ENCODE measurements at places on chromosomes 1 and 21.

DNA sequence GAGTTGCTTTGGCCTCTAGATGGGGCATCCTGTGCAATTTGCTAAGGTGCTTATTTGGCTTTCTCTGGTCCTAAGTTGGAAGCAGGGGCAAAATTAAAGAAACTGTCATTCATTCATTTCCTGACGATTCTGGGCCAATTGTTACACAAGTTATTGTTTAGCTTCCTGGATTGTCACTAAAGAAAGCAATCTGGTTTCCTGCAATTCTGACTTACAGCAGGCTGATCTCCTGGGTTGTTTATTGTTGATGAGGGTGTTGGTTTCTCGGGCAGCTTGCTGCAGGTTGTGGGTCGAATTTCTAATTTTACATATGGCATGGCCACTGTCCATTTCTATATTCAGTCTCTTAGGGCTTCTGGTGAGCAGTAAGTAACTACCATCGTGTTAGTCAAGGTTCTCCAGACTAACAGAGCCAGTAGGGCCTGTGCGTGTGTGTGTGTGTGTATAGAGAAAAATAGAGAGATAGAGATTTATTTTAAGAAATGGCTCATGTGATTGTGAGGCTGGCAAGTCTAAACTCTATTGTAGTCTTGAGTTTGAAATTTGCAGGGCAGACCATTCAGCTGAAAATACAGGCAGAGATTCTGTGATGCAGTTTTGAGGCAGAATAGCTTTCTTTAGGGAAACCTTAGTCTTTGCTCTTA is 30.4 kb downstream of the CTH start:
- DNase-seq: no peak

DNA sequence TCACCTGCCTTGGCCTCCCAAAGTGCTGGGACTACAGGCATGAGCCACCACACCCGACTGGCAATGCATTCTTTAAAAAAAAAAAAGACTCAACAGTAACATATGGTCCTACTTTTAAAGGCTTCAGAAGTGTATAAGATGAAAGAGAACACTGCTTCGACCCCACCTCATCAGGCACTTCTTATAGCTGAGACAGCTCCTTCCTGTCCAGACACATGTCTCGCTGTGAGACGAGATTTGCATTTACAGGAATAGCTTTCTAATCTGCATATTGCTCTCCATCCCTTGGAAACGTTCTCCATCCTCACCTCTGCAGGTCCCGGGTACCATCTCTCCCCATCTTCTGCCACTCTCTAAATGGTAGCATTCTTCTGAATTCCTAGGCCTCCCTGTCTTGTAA is 6.7 kb downstream of the AZIN2 start:
- DNase-seq: no peak

- DNase-seq: no peak
These were observed 279.6 kb downstream of the BACH1 start for GRCh38 chr21:29578306-29578705.

- no peak for DNase-seq
These were observed 34.7 kb downstream of the CDCA8 start for GRCh38 chr1:37726751-37727585.

DNA sequence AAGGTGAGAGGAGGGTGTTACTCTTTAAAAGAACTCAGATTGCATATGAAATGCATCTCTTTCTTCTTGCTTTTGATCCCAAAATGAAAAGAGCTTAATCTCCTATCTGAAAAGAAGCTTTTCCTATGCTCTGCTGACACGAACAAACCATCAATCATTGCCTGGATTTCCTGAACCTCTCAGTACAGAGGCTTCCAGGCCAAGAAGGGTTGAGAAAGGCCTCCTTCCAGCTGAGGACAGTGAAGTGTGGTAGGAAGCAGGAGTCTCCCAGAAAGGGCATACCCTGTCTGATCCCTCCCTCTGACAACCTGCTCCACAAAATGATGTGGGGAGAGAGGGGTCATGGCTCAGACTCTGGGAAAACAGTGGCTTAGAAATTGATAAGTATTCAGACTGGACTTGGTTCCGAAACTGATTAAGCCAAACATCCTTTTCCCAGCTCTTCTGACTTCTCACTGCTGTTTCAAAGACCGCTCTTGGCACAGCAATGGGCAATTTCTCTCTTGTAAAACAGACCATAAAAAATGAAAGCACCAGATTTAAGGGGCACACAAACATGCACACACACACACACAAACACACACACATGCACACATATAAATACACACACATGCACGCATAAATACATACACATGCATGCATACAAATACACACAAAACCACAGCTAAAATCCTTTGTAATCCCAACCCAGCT is 310.3 kb downstream of the SIPA1L2 start:
- no peak for DNase-seq

DNA sequence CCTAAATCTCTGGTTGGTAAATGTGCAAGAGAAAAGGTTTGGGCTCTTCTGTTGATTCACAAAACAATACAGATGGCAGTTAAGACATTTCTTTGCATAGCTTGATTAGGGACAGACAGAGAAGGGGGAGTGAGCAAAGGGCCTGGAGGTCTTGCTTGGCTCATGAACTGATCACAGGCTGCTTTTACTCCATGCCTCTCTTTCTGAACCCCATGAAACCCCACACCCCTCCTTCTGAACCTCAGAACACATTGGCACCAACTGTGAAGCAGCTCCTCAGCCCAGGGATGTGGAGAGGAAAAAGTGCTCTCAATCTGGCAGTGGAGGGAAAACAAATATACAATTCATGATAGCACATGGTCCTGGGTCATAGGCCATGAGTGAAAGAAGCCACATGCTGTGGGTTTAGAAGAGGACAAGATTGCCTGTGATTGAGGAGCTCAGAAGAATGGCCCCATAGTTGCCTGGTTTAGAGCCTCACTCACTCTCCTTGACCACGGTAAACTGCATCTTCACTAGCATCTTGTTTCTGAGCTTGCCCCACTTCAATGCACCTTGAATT is 111.6 kb upstream of the GADD45A start:
- no peak for DNase-seq

- peak; percentile 73 for DNase-seq
These were observed 75.1 kb upstream of the SIPA1L2 start for GRCh38 chr1:232704694-232705680.

GRCh38 chr1:64727861-64728260 is 17.0 kb upstream of the RAVER2 start:
- no peak for DNase-seq

GRCh38 chr1:175147569-175147968 is 45.0 kb downstream of the KIAA0040 start:
- DNase-seq: no peak

GRCh38 chr1:92901699-92902405 is 59.4 kb downstream of the DIPK1A start:
- no peak for DNase-seq

DNA sequence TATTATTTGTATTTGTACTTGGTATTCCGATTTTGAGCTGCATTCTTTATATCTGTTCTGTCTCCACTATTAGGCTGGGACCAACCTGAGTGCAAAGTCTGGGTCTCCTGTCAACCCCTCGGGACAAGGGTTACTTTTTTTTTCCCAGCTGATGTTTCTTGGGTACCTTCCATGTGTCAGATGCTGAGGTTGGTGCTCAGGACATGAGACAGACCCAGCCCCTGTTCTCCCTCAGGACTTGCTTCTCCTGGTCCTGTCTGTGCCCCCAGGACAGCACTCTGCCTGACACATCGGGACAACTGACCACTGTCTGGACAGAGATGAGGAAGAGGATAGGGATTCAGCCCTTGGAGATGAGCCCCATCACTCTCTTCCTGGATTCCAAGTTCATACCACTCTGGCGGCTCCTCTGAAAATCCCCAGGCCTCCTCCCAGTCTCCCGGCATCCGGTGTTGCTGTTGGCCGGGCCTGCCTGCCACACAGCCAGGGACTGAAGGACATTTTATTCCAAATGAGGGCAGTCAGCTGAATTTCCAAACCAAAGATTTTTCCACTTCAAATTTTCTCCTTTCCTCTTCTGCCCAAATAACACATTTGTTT is 55.6 kb upstream of the FMOD start:
- no peak for DNase-seq

DNA sequence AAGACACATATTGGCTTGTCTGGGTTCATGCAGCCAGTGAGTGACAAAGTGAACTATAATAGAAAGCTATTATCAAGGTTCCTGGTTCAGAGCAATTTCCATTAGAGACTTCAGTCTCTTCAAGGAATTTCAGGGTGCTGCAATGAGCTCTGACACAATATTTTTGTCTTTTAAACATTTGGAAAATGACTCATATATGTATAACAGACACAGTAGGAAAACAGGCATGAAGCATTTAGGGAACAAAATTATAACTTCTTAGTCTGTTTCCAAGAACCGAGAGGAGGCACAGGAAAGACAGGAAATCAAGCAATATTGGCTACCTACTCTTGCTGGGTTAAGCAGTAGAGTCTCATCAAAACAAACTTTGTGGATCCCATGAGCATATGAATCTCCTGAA is 170.4 kb downstream of the PTPRC start:
- DNase-seq: peak; percentile 30

DNA sequence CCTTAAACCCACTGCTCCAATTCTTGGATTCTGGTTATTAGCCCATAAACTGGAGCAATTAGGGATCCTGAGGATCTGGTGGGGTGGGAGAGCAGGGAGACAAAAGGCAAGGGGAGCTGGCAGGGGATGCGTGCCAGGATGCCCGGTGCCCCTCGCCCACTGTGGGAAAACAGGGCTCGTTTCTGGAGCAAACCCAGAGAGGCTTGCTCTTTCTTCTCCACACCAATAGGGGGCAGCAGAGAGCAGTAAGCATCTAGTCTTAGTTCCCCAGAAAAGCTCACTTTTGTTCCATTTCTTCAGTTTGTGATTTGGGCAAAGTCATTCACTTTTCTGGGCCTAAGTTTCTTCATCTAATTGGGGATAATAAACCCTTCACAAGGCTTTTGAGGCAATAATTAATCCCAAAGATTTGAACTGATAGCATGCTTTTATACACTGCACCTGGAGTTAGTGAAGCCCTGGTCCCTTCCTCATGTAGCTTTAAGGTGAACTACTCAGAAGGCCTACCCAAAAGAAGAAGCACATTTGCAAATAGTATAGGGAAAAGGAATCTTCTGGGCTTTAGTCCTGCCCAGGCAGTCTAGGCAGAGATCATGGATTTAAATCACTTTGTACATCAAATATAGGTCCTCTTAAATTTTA is 160.6 kb upstream of the USP24 start:
- DNase-seq: peak; percentile 69

DNA sequence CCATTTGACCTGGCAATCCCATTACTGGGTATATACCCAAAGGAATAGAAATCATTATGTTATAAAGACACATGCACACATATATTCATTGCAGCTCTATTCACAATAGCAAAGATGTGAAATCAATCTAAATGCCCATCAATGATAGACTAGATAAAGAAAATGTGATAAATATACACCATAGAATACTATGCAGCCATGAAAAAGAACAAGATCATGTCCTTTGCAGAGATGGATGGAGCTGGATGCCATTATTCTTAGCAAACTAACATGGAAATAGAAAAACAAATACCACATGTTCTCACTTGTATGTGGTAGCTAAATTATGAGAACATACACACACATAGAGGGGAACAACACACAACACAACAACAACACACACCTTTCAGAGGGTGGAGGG is 248.5 kb downstream of the PCP4 start:
- DNase-seq: no peak

DNA sequence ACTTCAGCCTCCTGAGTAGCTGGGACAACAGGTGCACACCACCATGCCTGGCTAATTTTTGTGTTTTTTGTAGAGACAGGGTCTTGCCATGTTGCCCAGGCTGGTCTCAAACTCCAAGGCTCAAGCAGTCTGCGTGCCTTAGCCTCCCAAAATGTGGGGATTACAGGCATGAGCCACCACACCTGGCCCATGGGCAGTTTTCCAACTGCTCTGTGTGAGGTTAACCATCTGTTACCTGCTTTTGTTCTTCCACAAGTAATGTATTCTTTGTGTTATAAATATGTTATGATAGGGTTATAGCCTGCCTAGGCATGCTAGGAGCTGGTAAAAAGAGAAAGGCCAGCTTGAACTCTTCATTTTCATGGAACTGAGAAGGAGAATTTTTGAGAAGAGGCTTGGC is 30.7 kb downstream of the TUFT1 start:
- DNase-seq: no peak

DNA sequence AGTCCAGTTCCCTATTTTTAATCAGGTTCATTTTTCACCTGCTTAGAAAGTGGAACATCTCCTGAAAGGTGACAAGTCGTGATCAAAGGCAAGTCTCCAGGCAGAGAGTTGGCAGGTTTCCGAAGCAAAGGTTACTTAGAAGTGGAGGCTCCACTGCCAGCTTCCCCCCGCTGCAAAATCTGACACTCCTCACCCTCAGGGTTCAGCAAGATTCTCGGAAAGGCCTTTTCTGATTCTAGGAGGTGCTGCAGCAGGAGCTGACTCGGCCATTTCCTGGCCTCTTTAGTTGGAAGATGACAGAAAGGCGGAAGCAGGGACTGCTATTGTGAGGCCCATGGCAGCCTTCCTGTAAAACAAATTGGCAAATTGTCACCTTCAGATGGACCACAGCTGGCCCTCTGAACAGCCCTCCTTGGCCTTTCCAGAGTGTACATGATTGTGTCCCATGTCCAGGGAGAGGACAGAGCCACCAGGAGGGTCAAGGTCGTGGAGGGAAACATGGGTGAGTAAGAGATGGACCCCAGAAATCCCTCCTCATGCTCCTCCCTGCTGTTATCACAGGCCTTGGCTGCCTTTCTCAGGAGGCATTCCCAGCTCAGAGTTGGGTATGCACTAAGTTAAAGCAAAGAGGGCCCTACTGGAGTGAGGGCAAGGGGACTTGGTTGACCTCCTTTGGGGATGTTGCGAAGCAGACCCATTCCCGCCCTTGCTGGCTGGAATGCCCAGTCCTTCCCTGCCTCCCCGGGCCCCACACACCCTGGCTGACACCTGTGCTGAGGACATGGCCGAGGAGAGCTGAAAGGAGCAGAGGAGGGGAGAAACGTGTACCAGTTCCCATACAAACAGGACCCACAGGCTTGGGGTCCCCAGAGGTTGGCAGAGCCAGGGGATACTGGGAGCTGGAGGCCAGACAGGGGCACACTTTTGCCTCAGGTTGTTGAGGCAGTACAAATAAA is 115.5 kb upstream of the IRF2BP2 start:
- DNase-seq: peak; percentile 55

DNA sequence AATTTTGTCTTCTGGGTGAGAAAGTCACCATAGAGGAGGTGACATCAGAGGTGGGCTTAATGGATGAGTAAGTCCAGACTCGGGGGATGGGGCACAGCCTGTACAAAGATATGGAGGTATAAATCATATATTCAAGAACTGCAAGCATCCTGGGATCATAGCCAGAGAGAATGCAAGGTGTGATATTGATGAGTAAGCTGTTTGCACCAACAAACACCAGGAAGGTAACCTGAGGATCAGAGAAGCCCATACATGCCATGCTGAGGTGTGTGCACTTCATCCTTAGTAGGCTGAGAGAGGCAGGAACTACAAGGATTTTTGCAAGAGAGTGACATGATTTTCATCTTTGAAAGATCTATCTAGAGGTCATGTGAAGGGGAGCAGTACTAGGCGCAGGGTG is 306.4 kb downstream of the HHAT start:
- DNase-seq: no peak

DNA sequence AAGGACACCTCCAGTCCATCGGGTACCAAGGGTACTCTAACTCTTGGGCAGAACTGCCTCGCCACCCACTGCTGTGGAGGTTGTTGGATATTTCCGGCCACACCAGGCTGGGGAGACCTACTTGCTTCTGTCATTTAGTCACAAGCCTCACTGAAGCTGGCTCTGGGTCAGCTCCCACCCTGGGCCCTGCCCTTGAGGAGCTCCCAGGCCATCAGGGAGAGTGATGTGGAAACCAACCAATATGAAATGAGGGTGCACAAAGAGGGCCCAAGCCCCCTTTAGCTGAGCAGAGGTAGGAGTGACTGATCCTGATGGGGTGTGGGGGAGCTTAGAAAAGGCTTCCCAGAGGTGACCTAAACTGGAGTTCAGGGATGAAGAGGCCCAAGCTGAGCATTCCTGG is 19.6 kb downstream of the PARS2 start:
- DNase-seq: no peak

Data from suppressor macrophage treated with lipopolysaccharide for 4 hours (primary cell).